Stimulated activated CD4-positive, alpha-beta T cell treated with anti-CD3 and anti-CD28 coated beads, Interleukin-12 subunit alpha, Interleukin-12 subunit beta, amount 100 ng/mL, for 24 hours (primary cell): ENCODE measurements at places on chromosomes 11 and 22.

DNA sequence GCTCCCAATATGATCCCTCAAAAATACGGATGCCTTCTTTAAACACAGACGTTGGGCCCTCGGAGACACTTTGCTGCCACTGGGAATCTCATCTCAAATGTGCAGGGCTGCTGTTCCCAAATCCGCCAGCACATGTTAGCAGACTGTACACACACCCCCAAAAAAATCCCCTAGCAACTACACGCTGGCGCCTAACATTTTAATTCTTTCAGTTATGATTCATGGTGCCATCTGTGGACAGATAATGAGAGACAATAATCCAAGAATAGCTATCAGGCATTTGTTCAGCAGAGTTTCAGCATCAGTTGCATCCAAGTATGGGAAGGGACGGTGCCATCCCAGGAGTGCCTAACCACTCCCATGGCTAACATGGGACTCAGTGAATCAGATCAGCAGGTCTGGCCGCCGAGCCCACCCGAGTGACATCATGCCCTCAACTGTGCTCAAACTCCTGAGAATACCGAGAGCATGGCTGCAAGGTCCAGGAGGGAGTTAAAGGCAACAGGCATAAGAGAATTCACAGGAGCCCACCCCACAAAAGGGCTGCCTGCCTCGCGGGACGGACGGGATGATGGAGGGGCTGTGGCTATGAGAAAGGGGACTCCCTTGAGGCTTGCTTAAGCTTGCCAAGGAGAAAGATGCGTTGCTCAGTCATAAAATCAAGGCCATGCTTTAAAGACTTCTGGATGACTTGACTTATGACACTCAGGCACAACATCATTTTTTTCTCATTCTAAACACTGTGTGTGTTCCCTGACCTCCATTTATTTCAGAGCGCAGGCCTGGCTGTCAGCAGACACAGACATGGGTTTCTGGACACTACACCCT is 337.0 kb downstream of the SHANK2 start:
- DNase-seq: no peak

DNA sequence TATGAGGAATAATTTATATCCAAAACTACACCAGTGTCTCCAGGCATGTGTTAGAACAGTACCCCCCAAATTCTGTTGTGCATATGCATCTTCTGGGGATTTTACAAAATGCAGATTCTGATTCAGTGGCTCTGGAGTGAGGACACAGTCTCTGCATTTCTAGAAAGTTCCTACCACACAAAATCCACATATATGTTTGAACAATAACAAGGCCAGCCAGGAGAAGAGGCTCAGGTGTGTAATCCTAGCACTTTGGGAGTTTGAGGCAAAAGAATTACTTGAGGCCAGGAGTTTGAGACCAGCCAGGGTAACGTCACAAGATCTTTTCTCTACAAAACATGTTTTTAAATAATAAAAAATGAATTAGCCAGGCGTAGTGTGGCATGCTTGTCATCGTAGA is 84.9 kb downstream of the ZNF280B start:
- no peak for DNase-seq

- no peak for DNase-seq
Observed at GRCh38 chr11:78417175-78417887, at the start of gene GAB2. TSS of gene GAB2 (minus strand) at chr11:78417820. CDS start at chr11:78417720, 100 bp downstream.

- no peak for DNase-seq
Observed at GRCh38 chr11:94031625-94032024, 10.5 kb downstream of the HEPHL1 start.

GRCh38 chr11:2778630-2779498 is 79.1 kb upstream of the KCNQ1OT1 start:
- no peak for DNase-seq

DNA sequence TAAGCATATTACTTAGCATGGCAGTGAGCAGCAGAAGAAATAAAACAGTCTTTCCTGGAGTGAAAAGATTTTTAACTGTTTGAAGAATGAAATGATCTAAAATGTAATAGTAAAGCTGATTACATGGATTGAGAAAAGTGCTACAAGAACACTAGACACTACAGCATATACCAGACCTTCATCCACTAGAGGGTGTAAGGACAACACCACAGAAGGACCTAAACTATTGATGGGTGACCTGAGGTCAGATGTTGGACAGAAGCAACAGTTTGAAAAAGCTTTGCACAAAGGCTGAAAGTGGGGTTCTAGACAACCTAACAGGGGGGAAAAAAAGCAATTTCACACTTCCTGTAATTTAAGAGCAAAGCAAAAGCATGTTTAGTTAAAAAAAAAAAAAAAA is 97.7 kb downstream of the RBFOX2 start:
- DNase-seq: no peak

GRCh38 chr22:17881366-17881765 is 107.1 kb upstream of the BID start:
- no peak for DNase-seq

DNA sequence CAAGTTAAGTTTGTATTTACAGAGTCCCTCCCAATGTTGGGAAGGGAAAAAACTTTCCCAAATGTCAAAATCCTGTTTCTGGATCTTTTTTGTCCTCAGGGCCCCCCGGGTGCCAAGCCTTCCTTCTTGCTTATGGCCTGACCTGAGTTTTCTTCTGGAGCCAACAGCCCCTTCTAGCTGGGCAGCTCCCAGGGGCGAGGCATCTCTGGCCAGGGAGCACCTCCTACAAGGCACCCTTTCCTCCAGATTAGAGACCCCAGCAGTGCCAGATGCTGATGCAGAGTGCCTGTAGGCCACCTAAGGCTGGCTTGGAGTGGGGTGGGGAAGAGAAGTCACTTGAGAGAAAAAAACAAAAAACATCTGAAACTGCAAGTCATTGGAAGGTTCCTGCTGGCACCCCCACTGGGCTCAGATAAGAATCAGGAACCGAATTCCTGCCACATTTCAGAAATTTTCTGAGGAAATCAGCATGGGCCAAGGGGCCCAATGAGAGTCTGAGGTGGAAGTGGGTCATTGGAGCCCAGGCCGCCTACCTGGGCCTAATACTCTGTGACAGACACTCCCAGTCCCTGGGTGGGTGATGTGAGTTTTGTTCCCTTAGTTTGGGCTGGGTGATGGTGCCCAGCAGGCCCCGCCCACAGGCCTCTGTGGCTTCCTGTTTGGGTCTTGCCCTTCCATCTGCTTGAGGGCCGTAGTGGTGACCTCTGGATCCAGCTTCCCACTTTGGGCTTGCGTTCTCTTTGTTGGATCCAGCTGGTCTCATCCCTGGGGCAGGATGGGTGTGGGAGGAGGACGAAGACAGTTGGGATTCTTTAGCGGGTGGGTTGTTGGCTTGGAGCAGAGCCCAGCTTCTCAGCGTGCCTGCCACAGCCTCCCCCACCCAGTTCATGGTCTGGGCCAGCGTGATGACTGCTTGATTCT is 40.6 kb downstream of the PARVA start:
- DNase-seq: no peak

DNA sequence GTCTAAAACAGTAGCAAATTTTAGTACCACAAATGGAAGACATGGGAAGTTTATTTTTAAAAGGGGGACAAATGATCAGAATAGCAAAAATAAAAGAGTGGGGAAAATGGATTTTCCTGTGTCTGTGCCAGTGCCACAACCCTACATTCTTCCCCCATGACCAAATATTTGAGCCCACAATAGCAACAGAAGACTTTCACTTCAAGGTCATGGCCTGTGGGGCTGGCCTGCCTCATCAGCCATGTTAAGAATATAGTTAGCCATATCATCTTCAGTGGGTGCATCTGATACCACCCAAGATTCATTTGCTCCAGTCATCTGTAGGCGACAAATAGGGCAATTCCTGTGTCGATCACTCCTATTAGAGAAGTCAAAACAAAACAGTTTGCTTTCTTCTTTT is 26.3 kb downstream of the RNF141 start:
- no peak for DNase-seq

- no peak for DNase-seq
Observed at GRCh38 chr22:48868554-48868953, 959.1 kb downstream of the BRD1 start.

- no peak for DNase-seq
Observed at GRCh38 chr11:7196396-7197146, 55.1 kb upstream of the SYT9 start.

GRCh38 chr11:113637636-113638035 is 68.5 kb downstream of the TMPRSS5 start:
- DNase-seq: no peak

- DNase-seq: no peak
Observed at GRCh38 chr22:17357688-17358087, 11.6 kb upstream of the CECR2 start.

DNA sequence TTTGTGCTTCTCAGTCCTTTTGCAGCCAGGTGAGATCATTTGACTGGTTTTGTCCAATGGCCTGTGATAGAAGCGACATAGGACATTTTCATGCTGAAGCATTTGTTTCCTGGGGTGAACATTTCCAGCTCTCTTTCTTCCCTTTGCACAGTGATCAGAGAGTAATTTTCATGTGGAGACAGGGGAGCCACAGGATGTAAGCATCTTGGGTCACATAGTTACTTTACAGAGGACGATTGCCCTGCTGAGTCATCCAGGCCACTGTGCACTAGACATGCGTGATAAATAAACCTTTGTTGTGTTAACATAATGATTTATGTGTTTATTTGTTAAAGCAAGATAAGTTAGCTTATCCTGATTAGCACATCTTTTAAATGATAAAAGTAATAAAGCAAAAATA is 263.5 kb upstream of the CCDC179 start:
- no peak for DNase-seq

GRCh38 chr11:119888119-119888518 is 159.1 kb upstream of the NECTIN1 start:
- DNase-seq: no peak

GRCh38 chr11:88806410-88806809 is 259.4 kb downstream of the GRM5 start:
- DNase-seq: no peak

- DNase-seq: no peak
Observed at GRCh38 chr11:24321229-24321628, 175.6 kb upstream of the LUZP2 start.

DNA sequence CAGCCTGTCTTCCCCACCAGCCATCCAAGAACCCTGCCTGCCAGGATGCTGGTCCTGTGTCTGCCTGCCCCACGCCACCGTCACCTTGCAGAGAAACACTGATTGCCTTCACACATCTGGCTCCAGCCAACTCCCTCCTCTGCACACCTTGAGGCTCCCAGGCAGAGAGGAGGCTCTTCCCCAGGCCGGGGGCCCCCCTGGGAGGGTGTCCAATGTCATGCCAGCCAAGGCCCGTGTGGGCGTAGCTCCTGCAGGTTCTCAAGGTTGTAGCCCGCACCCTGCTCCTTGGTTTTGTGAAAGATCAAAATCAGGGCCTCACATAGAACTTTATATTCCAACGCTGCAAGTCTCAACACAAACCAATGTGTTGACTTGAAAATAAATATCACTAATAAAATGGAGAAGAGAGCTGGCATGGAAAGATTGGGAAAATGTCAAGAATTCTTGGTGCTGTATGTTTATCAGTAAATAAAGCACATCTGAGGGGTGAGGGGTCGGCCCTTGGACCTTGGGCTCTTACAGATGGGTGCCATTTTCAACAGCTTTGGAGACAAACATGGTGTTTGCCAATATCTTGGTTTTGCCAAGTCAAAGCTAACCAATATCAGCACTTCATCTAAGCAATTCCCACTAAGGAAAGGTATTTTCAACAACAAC is 6.7 kb upstream of the PPARA start:
- no peak for DNase-seq

DNA sequence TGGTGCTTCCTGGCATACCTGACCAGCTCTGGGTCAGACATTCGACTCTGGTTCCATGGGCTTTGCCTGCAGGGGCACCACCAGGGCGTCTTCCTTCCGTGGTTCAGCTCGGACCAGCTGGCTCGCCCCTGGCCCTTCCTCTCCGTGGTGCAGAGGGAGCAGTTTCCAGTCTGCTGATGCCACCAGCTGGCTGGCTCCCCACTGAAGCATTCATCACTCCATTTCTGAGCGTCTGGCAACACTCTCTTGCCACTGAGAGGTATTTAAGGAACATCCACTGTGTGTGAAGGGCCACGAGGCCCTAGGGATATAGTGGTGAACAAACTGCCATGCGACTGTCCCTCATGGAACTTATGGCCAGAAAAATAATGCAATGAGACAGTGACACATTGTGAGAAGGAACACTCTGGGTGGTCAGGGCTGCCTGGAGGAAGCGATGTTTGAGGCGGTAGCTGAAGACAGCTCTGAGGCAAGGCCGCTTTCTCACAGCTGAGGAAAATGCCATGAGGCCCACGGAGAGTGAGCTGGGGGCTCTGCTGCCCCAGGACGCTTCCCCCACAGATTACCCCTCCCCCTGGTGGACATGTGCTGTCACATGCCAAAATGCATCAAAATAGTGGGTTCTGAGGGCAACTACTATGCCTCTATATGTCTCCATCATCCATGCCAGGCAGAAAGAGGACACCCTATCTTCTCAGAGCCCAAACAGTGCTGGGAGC is 44.9 kb upstream of the ARFGAP3 start:
- DNase-seq: no peak

- no peak for DNase-seq
Observed at GRCh38 chr22:50218153-50218995, 17.6 kb downstream of the SELENOO start.
